ENCODE measurements at places on chromosomes 2 and 18. TPM values are rescaled to one million over a fixed set of nuclear protein-coding genes. Genes with fewer than 3 reads are reported as not detected.

- H3K36me3 ChIP-seq: no peaks in the 10 kb centered on the region
- no peak overlapping the region for H3K4me3 ChIP-seq
- DNase-seq: no peak
- H3K27me3 ChIP-seq: no peaks in the 10 kb centered on the region
These were observed 77.0 kb downstream of the CTIF start for GRCh38 chr18:48615566-48616401.

DNA sequence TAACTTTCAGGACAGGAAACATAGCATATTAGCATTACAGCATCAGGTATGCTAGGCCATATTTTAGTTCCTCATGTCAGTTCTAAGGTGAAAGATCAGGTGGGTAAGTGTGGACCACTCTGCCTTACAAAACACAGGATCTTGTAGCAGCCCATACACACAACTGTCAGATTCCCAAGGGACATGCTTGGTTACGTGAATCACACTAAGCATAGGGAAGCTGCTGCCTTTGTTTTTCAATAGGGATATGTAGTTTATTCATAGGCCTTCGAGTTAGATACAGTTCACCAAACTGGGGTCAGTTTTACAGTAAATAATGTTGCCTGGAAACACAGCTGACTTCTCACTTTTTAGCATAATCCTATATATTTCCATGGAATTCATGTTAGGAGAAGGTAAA is 116.1 kb upstream of the OTX1 start:
- H3K4me1 ChIP-seq: no peaks in the 10 kb centered on the region
- no peaks in the 10 kb centered on the region for H3K27me3 ChIP-seq
- H3K4me3 ChIP-seq: no peak overlapping the region
- DNase-seq: no peak

GRCh38 chr2:19140463-19141208 is 217.8 kb downstream of the OSR1 start:
- DNase-seq: no peak
- H3K4me3 ChIP-seq: no peak overlapping the region
- H3K4me1 ChIP-seq: no peaks in the 10 kb centered on the region

- no peaks in the 10 kb centered on the region for H3K36me3 ChIP-seq
- no peaks in the 10 kb centered on the region for H3K27me3 ChIP-seq
- H3K4me1 ChIP-seq: no peaks in the 10 kb centered on the region
- DNase-seq: no peak
- no peak overlapping the region for H3K27ac ChIP-seq
- H3K4me3 ChIP-seq: no peak overlapping the region
These were observed 85.5 kb downstream of the PIGN start for GRCh38 chr18:62101321-62101721.

DNA sequence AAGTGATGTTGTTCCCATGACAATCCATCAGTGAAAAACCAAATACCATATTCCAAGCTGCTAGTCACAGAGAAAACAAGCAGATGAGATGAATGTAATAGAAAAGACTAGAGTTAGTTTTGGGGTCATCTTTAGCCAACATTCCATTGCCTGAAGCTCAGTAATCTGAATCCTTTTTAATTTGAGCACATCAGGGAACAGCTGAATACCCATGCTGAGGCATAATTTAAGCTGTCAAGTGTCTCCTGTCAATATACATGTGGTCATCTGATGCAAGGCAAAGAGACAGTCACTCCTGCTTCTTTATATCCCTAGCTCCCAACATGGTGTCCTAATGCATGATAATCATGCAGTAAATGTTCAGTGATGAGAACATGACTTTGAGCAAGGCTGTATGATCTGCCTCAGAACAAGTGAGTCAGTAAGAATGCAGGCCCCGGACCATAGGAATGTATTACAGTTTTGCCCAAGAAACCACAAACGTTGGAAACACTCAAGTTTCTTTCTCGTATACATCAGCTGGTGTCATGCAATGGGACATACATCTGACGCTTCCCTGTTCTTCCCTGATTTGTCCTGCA is 48.0 kb downstream of the CDK15 start:
- no peaks in the 10 kb centered on the region for H3K36me3 ChIP-seq
- no peak for DNase-seq
- peaks cover 3% of the 10 kb centered on the region for H3K27me3 ChIP-seq
- no peak overlapping the region for H3K27ac ChIP-seq
- no peak overlapping the region for H3K4me3 ChIP-seq
- no peaks in the 10 kb centered on the region for H3K4me1 ChIP-seq

GRCh38 chr18:34909637-34910364 is 131.4 kb upstream of the MAPRE2 start:
- no peak overlapping the region for H3K4me3 ChIP-seq
- H3K36me3 ChIP-seq: no peaks in the 10 kb centered on the region
- no peaks in the 10 kb centered on the region for H3K27me3 ChIP-seq
- no peak overlapping the region for H3K27ac ChIP-seq

- no peak for DNase-seq
- H3K4me1 ChIP-seq: no peaks in the 10 kb centered on the region
- no peaks in the 10 kb centered on the region for H3K36me3 ChIP-seq
- H3K4me3 ChIP-seq: no peak overlapping the region
- H3K27me3 ChIP-seq: no peaks in the 10 kb centered on the region
These were observed 5.8 kb upstream of the MARCHF7 start for GRCh38 chr2:159706385-159706980.

GRCh38 chr18:67068608-67069007 is 447.9 kb downstream of the DSEL start:
- H3K4me1 ChIP-seq: no peaks in the 10 kb centered on the region
- H3K4me3 ChIP-seq: no peak overlapping the region
- H3K27ac ChIP-seq: no peak overlapping the region
- H3K36me3 ChIP-seq: no peaks in the 10 kb centered on the region
- no peak for DNase-seq

- no peaks in the 10 kb centered on the region for H3K27me3 ChIP-seq
- H3K27ac ChIP-seq: no peak overlapping the region
- DNase-seq: no peak
- H3K36me3 ChIP-seq: no peaks in the 10 kb centered on the region
These were observed 159.6 kb downstream of the RND3 start for GRCh38 chr2:150327564-150328489.

DNA sequence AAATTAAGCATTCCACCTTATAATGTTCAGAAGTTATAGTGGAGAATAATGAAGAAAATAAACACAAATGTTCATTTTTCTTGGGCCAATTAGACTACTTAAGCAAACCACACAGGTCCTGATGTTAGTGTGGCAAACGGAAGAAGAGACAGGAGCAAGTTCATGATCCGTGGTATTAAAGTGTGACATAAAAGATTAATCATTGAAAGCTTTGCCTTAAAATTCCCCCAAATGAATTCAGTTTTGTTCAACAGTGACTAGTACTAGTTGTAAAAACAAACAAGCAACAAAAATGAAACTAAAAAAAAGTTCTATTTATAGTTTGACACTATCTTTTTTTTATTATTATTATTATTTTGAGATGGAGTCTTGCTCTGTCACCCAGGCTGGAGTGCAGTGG is 73.7 kb downstream of the RFTN2 start:
- peaks cover 15% of the 10 kb centered on the region for H3K4me1 ChIP-seq

DNA sequence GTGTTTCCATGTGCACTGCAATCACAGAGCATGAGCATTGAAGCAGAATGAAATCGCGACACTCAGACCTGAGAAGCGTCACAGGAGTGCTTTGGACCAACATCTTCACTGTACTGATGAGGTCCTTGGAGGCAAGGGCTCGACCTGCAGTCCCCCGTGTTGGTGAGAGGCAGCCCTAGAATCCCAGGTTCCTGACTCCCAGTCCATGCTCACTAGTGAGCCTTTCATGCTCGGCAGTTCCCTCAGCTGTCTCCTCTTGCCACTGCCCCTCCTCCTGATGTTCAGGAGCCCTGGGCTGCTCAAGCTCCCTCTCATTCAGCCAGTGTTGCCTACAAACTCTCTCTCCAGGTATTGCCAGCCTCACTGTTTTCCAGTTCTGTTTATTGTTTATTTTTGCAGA is 291.4 kb downstream of the DYSF start:
- H3K4me1 ChIP-seq: no peaks in the 10 kb centered on the region
- H3K27ac ChIP-seq: no peak overlapping the region
- DNase-seq: no peak
- no peak overlapping the region for H3K4me3 ChIP-seq
- no peaks in the 10 kb centered on the region for H3K27me3 ChIP-seq
- no peaks in the 10 kb centered on the region for H3K36me3 ChIP-seq

DNA sequence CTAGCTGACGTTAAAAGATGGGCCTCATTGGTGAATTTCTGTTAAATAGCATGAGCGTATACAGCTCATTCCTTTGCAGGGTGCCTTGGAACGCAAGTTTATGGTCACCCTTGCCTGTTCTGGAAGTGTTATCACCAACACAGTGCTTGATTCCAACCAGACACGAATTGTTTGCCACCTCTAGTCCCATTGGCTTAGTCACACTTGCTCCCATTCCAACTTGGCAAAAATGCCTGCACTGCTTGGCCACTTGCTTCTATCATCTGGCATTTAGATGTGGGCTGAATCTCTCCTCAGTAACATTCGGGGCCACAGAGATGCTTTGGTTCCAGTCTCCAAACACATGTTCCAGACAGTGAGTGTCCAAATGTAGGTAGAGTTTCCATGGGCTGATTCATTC is 27.5 kb upstream of the ACVR1 start:
- no peaks in the 10 kb centered on the region for H3K36me3 ChIP-seq
- DNase-seq: no peak
- H3K27ac ChIP-seq: no peak overlapping the region
- H3K27me3 ChIP-seq: no peaks in the 10 kb centered on the region
- peaks cover 5% of the 10 kb centered on the region for H3K4me1 ChIP-seq

GRCh38 chr2:237441605-237442274 is 27.8 kb upstream of the COL6A3 start:
- no peaks in the 10 kb centered on the region for H3K36me3 ChIP-seq
- no peak overlapping the region for H3K27ac ChIP-seq
- DNase-seq: no peak
- H3K4me1 ChIP-seq: peaks cover 17% of the 10 kb centered on the region
- H3K4me3 ChIP-seq: no peak overlapping the region

GRCh38 chr2:37080266-37080665 is 3.9 kb downstream of the HEATR5B start:
- DNase-seq: no peak
- H3K4me3 ChIP-seq: no peak overlapping the region
- H3K27me3 ChIP-seq: no peaks in the 10 kb centered on the region
- peaks cover 7% of the 10 kb centered on the region for H3K4me1 ChIP-seq

DNA sequence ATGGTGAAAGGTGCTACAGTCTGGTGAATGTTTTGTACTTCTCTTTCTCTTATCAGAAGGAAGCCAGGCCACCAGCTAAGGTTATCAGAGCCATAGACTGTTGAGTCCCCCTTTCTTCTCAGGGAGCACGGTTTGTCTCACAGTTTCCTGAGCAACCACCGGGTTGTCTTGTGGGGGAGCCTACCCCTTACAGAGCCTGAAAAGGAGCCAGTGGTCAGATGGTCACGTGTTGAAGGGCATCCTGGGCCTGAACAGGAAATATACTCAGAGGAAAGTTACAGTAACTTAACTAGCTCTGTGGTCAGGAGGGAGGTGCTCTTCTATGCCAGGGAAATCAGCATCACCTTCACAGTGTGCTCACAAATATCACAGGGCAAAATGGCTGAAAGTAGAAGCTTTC is 11.6 kb downstream of the CD28 start:
- H3K27ac ChIP-seq: no peak overlapping the region
- H3K36me3 ChIP-seq: no peaks in the 10 kb centered on the region
- peak; percentile 36 for DNase-seq
- no peaks in the 10 kb centered on the region for H3K4me1 ChIP-seq

DNA sequence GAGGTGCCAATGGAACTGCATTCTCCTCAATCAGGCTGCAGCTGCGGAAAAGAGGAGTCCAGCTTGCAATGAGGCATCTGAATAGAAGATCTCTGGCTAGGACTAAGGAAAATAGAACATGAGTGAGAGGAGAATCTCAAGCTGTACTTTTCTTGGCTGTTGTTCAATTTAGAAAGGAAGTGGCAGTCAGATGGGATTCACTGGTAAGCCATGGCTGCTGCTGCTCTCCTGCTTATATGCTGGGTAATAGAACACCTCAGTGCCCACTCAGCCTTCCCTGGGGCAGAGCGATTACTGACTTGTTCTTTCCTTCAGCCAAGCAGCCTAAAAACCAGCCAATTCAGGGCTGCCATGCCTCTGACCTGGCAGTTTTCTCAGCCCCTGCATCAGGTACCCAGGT is 17.6 kb upstream of the CHST9 start:
- no peak for DNase-seq
- H3K4me3 ChIP-seq: no peak overlapping the region
- no peaks in the 10 kb centered on the region for H3K36me3 ChIP-seq
- H3K4me1 ChIP-seq: no peaks in the 10 kb centered on the region
- no peak overlapping the region for H3K27ac ChIP-seq

- H3K27ac ChIP-seq: no peak overlapping the region
- DNase-seq: no peak
- no peaks in the 10 kb centered on the region for H3K36me3 ChIP-seq
- no peaks in the 10 kb centered on the region for H3K27me3 ChIP-seq
- no peak overlapping the region for H3K4me3 ChIP-seq
These were observed 88.5 kb upstream of the SH3BP4 start for GRCh38 chr2:234863043-234863934.

DNA sequence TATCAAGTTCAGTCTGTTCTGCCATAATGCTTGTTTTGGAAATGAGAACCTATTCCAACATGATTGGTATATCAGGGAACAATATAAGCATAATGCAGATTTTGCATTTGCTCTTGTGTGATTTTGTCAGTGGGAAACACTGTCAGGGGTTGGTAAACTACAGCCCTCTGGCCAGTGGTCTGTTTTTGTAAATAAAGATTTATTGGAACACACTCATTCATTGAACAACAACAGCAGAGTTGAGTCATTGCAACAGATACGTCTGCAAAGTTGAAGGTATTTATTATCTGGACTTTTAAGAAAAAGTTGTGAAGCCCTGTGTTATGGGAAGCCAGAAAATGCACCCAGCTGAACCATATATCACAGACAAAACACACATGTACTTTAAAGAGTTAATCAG is 83.1 kb downstream of the MCFD2 start:
- no peak overlapping the region for H3K27ac ChIP-seq
- H3K4me3 ChIP-seq: no peak overlapping the region
- DNase-seq: no peak
- H3K36me3 ChIP-seq: no peaks in the 10 kb centered on the region
- no peaks in the 10 kb centered on the region for H3K4me1 ChIP-seq

DNA sequence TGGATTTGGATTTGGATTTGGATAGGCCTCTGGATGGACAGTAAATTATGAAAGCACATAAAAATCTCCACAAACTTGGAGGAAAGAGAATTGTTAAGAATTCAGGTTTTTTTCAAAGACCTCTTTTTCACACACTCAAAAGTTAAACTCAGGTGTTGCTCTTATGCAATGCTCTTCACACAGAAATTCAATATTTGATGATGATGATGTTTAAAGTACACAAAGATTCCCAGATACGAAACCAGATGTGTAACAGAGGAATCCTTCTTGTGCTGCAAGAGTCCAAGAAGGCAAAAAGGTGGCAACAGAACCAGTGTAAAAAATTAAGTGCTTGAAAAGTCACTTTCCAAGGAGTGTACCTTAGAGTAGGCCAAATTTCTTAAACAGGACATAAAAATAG is 75.8 kb upstream of the SPATS2L start:
- no peaks in the 10 kb centered on the region for H3K36me3 ChIP-seq
- H3K4me1 ChIP-seq: no peaks in the 10 kb centered on the region
- H3K27ac ChIP-seq: no peak overlapping the region
- H3K27me3 ChIP-seq: no peaks in the 10 kb centered on the region
- H3K4me3 ChIP-seq: no peak overlapping the region

ACMSD gene
- not detected for total RNA-seq

CPS1 gene
- total RNA-seq: 0.77 TPM

ZNF892 gene
- total RNA-seq: 0.59 TPM

NOL4 gene
- total RNA-seq: 8.5 TPM

ERFE gene
- total RNA-seq: not detected

ESPNL gene
- total RNA-seq: 0.41 TPM

NAT8 gene
- not detected for total RNA-seq

CCDC85A gene
- not detected for total RNA-seq

SIX2 gene
- total RNA-seq: not detected

SRD5A2 gene
- not detected for total RNA-seq

All from GM12878 (cell line).